ENCODE measurements at places on chromosomes 5 and 9. TPM values are rescaled to one million over a fixed set of nuclear protein-coding genes. Genes with fewer than 3 reads are reported as not detected.

- DNase-seq = no peak
These were observed 151.0 kb downstream of the FER start for GRCh38 chr5:108898707-108899106.

- no peak for DNase-seq
These were observed 95.0 kb upstream of the DAP start for GRCh38 chr5:10856071-10856470.

GRCh38 chr9:128323791-128324190 lies 1.2 kb downstream of the COQ4 start:
- DNase-seq = no peak

GRCh38 chr5:52870448-52870847 lies 82.7 kb downstream of the ITGA1 start:
- DNase-seq = no peak

GRCh38 chr9:35660966-35661415 lies 2.9 kb downstream of the CCDC107 start:
- DNase-seq = no peak

- no peak for DNase-seq
These were observed 555.3 kb upstream of the ZNF608 start for GRCh38 chr5:125301711-125302110.

DNA sequence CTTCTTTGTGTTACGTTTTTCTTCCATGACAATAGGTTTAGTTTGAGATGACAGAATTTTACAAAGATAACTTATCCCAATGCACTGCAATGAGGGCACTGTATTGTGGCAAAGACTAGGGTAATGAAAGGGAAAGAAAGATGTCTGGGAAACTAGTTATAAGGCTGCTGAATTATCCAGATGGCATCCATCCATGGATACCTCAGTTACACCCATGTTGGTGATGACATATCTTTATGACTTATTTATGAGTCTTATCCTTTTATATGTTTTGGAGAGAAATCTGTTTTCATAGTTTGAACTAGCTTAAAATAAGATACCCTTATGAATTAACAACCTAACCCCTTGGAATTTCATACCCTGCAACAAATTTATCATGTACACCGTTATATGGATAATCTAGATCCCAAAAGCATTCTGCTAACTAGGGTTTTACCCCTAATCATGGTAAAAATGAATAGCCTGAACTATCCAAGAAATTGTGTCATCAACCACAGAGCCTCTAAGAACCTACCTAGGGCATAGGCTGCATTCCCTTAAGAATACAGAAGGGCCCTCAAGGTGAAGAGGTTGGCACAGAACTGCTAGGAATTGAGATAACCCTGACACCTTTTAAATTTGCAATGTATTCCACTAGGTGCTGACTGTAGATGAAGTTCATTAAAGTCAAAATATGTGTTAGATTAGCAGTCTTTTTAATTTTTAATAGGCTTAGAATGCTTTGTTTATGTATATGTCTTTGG lies 49.5 kb upstream of the RORB start:
- no peak for DNase-seq

DNA sequence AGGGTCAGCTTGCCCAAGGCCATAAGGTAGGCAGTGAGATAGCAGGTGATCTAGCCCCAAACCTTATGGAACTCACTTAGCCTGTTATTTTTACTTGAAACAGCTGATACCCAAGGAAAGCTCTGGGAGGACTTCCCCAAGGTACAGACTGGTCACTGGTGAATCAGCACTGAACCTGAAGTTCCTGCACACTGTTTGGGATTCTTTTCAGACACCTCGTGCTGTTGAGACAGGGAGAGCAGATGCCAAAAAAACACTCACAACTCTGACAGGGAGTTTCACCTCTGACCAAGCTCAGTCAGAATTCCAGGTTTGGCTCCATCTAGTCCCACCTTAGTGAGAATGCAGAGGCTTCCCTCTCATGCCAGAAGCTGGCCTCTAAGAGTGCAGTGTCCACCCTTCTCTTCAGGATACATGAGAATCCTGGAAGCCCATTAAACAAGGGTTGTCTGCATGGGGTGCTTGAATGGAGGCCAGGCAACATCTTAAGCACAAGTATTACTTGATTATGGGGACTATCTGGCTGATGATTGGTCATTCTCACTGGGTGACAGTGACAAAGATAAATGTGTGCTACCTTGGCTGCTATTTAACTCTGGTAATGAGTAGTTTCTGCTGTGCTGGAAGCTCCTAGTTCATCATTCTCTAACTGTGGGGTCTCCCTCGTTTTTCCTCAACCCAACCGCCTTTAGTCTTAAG lies 122.8 kb upstream of the SLIT3 start:
- DNase-seq = no peak

- DNase-seq = no peak
These were observed 70.8 kb downstream of the FAT2 start for GRCh38 chr5:151520294-151520693.

DNA sequence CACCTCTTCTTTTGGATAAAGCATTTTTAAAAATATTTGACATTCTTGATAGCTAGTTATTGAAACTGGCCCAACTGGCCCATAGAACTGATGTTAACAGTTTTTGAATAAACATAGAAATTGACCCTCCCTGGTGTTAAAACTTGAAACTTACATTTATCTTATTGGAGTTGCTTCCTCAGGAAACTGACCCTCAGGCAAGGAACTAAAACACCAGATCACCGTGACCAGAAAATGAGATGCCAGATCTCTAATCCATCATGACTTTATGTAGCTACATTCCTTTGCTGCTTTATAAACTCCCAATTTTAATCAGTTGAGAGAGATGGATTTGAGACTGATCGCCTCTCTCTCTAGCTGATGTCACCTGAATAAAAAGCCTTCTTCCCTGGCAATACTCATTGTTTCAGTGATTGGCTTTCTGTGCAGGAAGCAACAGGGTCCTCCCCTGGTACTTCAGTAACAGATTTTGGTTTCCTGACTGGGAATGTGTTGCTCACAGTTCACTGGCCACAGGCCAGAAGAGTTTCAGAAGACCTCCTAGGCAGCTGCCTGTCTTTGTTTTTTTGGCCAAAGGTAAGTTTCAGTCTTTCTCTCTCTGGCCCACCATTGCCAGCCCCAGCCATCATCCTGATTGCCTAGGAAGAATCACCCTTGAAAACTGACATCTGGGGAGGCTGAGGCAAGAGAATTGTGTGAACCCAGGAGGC lies 212.4 kb downstream of the DTWD2 start:
- DNase-seq = no peak

DNA sequence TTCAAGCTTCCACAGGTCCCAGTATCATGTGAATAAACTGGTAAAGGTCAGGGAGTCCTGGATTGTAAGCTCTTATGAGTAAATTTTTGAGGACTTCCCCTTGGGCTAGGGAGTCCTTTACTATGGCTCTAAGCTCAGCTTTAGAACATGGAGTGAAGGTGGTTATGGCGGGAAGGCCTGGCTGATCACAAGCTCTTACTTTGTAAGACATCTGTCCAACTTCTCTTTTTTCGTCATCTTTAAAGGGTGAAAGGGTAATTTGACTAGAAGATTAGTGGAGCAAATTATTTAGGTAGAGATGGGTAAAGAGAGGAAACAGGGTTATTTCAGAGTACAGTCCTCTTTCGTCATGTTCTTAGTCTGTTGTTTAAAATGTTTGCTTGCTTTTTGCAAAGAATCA lies 155.4 kb downstream of the AOPEP start:
- DNase-seq = no peak

GRCh38 chr9:81393985-81394811 lies 295.1 kb downstream of the TLE1 start:
- DNase-seq = no peak

DNA sequence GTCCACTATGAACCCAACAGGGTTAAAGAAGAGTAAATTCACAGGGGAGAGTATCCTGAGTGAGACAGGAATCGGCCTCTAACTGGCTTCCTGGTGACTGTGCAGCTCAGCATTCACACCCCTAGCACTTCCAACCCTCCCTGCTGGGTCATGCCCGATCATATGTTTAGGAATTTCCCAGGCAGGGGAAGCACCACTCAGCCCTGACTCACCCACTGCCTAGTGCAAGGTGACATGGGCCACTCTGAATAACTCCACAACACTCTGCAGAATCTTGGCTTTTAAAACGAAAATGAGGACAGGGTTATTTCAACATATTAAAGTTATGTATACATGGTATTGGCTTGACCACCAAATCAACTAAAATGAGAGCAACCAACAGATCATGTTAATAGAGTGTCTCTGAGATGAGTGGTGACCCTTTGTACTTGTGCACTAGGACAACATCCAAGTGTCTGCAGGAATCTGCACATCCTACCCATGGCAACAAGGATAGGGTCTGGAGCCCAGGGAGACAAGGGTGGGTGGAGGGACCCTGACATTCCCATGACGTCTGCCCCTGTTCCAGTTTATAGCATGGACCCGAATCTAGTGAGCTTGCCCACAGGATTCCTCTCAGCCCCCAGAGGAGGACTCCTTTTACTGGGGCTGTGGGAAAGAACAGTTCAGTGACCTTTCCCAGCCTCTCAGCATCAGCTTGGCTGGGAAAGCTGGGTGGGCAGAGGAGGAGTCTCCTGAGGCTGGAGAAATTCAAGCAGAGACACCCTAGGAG lies 485.8 kb downstream of the SEMA5A start:
- no peak for DNase-seq

DNA sequence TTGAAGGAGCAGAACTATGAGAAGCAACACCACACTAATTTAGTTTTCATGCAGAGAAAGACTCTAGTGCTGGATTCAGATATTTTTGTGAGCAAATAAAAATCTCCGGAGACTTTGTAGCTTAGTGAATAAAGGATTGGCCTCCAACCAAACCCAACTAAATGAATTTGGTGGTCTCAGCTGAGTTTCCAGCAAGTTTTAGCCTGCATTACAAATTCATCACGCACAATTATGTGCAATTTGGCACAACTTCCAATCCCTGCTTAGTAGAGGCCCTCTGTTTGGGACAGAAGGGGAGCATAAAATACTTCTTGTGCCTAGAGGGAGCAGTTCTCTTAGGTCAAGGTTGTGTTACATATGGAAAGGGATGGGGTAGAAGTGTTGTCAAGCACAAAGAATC lies 112.3 kb upstream of the ADAMTSL1 start:
- no peak for DNase-seq

DNA sequence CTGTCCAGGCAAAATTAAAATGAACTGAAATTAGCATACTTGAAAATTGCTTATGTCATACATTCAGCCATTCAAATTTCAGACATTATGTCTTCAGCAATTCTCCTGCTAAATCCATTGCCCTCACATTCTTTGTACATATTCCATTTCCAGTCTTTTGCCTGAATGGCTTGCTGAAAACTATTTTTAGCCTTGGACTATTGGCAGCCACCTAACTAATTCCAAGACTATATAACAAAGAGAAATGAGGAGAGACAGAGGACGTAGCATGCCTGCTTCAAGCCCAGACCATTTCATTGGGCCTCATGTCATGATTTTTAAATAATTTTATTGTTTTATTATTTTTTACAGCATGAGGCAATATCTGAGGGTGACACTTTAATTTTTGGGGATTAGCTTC lies 100.3 kb downstream of the MRPS30 start:
- DNase-seq = no peak

GRCh38 chr9:99465231-99465907 lies 243.3 kb downstream of the SEC61B start:
- no peak for DNase-seq

DNA sequence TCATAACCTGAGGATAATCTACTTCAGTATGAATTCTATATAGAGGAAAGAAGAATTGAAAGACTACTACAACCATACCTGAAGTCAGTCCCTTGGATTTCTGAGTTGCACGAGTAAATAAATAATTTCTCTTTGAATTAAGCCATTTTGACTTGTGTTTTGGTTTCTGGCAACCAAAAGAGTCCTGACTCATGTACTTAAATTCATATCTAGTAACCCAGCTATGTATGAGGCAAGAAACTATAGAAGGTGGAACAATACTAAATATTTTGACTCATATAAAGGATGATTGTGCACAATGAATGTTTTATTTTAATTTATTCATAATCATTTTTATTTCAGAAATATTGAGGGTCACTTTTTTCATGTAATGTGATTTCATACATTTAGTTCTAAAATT lies 276.8 kb downstream of the MEF2C start:
- no peak for DNase-seq

- no peak for DNase-seq
These were observed 199.7 kb downstream of the HSPA4 start for GRCh38 chr5:133251296-133252132.

GRCh38 chr9:78453450-78453849 lies 156.5 kb downstream of the PSAT1 start:
- DNase-seq = no peak

DNA sequence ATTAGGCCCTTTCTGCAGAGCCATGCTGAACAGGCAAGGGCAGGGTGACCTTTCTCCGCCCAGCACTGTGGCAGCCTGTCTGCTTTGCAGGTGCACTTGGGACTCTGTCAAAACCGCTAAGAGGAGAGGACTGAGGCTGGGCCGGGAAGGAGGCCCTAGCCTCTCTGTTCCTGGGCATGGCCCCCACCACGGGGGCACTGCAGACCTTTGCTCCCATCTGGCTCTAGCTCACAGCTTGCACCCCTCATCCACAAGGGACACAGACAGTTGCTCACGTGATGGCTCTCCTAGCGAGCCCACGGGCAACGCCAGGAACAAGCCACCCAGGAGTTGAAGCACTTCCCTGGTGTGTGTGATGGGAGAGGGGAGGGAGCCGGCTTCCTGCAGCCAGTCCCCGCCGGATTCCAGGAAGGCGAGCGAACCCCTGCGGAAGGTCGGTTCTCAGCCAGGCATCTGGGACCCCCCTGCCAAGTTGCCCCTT lies 43.0 kb upstream of the FCN1 start:
- DNase-seq = no peak

DNA sequence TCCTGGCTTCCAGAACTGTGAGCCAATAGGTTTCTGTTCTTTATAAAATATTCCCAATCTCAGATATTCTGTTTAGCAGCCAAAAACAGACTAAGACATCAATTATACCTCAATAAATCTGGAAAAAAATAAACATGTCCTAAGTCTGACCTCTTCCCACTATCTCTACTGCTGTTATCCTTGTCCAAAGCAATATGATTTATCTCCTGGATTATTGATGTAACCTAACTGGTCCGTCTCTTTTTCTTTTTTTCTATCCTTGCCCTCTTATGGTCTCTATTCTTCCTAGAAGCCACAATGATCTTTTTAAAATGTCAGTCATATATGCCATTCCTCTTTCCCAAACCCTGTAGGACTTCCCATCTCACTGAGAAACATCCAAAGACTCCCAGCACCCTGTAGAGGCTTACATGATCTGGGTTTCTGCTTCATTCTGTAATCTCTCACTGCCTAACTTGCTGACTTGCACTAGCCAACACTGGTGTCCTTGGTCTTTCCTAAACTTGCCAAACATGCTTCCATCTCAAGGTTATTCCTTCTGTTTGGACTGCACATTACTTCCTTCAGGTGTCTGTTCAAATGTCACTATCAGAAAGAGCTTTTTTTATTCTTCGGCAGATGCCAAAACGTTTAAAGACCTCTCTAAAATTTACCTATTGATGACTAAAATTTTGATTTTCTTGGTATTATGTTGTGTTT lies 13.1 kb downstream of the FOCAD start:
- no peak for DNase-seq

GRCh38 chr9:131464354-131465000 lies 38.2 kb upstream of the POMT1 start:
- DNase-seq = no peak

ZNF618 gene
- 28.5 TPM for total RNA-seq

RNF183 gene
- total RNA-seq = not detected

WDR70 gene
- 38.4 TPM for total RNA-seq

TMEFF1 gene
- total RNA-seq = 68.2 TPM

C9orf43 gene
- 0.36 TPM for total RNA-seq

SMIM15 gene
- 51.8 TPM for total RNA-seq

MELK gene
- total RNA-seq = 53.1 TPM

TSLP gene
- total RNA-seq = 1.9 TPM

ELOVL7 gene
- total RNA-seq = 5.1 TPM

EIF4E1B gene
- 0.63 TPM for total RNA-seq

RAB3C gene
- total RNA-seq = 18.3 TPM

MARVELD2 gene
- total RNA-seq = 31.4 TPM

CKMT2 gene
- total RNA-seq = 2.4 TPM

GABRA1 gene
- 17.3 TPM for total RNA-seq

AGXT2 gene
- not detected for total RNA-seq
